AG04449 (cell line): ENCODE measurements at places on chromosomes 2 and 18.

DNA sequence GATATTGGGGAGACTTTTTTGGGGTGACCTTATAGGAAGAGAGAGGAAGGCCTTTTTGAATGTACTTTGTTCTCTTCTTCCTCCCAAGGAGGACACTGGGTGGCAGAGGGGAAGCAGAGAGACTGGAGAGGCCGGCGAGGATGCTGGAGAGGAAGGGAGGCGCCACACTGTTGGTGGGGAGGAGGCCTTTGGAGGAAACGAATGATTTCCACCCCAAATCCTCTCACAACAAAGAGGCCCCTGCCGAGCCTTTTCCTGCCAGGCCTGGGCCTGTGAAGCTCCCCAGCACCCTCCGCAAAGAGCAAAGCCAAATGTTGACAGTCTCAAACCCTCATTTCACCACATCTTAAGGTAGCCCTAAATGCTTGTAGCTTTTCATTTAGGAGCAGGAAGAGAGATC, 59.0 kb upstream of the UPP2 start:
- DNase-seq: no peak

- DNase-seq: no peak
Observed at GRCh38 chr18:34128436-34128835, 96.3 kb downstream of the NOL4 start.

DNA sequence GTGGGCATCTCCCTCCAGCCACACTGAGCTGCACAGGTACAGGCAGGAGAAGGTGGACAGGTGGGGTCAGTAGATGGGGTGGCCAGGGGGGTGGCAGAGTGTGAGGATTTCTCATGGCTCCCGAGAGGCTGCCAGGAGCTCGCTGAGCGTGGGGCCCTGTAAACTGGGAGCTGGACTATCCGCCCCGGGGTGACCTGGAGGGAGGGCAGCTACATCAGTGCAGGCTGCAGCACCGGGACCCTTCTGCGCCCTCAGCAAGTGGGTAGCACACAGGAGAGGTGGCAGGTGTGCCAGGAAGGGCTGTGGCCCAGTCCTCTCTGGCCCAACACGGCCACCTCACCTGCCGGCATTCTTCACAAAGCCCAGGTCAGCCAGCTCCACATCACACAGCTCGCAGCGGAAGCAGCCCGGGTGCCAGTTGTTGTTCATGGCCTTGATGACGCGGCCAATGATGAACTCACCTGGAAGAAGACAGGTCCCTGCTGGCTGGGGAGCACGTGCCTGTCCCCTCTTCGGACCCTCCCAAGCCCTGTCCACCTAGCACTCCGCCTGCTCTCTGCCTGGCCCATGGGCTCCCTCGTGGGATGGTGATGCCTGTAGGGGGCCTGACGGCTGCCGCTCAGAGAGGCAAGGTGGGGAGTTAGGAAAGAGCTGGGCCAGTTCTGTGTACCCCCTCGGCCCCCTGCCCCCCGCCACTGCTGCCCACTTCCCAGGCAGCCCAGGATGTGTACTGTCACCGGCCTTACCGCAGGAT, 8.3 kb downstream of the GPR17 start:
- no peak for DNase-seq

DNA sequence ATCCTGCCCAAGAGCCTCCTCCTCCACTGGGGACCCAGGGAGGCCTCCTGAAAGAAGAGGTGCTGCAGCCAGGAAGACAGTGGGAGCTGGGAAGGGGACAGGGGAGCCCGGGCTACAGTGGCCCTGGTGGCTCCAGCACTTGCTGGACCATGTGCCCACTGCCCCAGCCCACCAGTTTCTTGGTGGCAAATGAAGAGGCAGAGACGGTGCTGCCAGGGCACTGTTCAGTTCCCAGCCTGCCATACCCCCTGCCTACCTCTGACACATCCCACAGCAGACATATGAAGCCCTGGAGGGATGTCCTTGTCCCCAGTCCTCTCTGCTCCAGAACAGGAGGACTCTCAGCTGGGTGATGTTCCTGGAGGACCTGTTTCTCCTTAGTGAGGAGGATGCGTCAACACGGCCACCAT, 3.7 kb downstream of the RAMP1 start:
- DNase-seq: no peak

- DNase-seq: no peak
Observed at GRCh38 chr2:134312482-134312881, 58.6 kb downstream of the MGAT5 start.

- DNase-seq: no peak
Observed at GRCh38 chr18:9734189-9734588, 26.1 kb downstream of the RAB31 start.

DNA sequence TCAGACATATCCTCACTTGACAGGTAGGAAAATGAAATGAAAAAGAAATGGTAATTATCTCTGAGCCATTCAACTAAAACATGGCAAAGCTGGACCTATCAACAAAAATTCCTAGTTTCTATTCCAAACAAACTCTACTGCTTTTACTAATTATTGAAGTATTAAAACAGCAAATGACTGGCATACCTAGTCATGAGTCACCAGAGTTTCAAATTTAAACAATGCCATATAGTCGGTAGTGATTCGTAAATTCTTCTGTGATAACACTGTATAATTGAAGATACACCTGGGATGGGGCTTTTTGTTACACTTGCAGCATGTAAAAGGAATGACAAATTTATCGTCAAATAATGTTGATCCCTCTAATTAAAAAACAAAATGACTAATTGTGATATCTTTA, 153.1 kb upstream of the THUMPD2 start:
- no peak for DNase-seq

DNA sequence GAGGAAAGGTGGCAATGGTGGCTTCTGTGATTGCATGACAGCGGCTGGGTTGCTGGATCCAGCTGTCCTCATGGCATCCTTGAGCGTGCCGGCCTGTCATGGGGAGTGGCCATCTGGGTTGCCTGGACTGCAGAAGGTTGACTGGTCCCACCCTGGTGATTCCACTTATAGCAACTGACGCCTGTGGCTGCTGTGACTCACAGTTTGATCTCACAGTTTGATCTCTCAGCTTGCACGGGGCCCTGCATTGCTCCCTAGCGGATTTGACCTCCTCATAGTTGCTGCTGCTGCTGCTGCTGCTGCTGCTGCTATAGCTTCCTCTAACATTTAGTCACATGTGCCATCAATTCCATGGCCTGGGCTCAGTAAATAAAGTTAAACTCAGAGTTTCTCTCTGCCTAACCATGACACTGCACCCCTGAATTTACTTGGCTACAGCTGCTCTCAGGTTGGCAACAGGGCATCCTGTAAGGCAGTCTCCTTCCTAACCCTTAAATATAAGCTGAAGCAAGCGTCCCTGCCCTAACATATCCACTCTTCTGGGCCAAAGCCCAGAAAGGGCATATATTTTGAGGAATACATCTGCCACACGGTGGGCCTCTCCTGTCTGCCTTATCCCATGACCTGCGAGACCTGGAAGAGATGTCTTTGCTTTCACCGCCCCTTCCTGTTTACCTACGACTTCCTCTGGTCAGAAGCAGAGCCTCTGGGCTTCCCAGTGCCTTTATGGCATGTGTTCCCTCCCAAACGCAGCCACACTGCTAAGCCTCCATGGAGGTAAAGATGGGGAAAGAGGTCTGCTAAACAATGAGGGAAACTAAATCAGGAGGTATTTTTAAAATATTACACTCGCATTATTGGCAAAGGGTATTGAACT, 37.8 kb upstream of the CCDC150 start:
- DNase-seq: peak; percentile 92

DNA sequence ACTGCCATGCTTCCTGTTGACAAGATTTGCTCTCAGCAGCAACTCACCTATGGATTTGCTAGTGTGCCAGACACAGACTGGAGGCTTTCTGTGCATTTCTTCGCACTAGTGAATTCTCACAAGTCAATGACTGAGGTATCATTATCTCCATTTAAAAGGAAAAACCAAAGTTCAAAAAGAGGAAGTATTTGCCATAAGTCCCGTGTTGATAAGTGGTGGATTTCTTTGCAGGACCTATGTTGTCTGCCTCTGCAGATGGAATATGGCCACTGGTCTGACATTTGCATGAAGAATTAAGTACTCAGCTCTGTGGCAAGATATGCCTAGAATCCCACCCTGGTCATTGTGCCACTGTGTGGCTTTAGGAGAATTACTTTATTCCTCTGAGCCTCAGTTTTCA, 299.6 kb downstream of the PAX3 start:
- DNase-seq: no peak

GRCh38 chr18:7855671-7856070, 288.6 kb downstream of the PTPRM start:
- no peak for DNase-seq

DNA sequence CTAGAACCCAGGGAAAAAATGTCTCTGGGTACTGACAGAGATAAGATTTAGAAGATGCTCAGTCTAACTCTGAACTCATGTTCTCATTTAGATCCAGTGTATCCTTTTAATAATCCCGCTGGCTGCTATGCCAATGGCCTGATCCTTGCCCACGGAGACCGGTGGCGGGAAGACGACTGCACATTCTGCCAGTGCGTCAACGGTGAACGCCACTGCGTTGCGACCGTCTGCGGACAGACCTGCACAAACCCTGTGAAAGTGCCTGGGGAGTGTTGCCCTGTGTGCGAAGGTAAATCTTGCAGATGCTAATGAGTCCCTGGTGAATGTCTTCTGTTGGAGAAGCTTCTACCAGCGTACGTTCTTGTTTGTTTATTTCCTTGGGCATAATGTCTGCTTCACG, 118.6 kb downstream of the FEZ2 start:
- DNase-seq: no peak

GRCh38 chr2:149258531-149258930, 71.9 kb upstream of the LYPD6 start:
- no peak for DNase-seq
